ENCODE measurements at places on chromosomes 5 and 9.

GRCh38 chr5:54115735-54116403, 194.5 kb downstream of the ARL15 start:
- no peak for DNase-seq

- DNase-seq, result no peak
These were observed 24.7 kb downstream of the KLF9 start for GRCh38 chr9:70389621-70390266.

- DNase-seq, result no peak
These were observed 2.0 kb upstream of the MEIKIN start for GRCh38 chr5:131947445-131947844.

DNA sequence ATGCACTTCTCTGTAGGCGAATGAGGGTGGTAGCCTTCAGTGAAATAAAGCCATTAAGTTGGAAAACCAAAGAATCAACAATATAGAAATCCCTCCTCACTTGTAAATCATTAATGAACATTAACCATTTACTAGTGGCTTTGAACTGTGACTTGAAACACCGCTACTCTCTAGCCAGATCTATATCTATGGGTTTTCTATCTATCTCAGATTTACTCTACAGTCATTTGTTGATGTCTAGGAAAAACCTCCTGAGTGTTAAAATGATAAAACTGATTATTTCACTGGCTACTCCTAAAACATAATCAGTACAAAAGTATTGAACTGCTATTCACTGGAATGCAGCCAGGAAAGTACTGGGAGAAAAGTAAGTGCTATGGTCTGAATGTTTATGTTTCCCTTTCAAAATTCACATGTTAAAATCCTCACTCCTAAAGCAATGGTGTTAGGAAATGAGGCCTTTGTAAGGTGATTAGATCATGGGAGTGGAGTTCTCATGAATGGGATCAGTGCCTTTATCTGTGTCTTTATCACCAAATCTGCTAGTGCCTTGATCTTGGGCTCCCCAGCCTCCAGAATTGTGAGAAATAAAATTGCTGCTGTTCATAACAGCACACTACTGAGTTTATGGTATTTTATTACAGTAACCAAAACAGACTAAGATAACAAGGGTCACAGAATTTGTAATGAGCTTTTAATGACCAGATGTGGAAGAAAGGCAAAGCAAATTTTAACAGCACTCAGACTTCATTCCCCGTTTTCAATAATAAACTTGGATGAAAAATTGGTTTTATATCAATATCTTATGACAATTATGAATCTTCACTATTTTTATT, 8.6 kb upstream of the OXCT1 start:
- DNase-seq, result no peak

GRCh38 chr5:97065475-97065874, 76.9 kb downstream of the LIX1 start:
- no peak for DNase-seq

GRCh38 chr5:75016896-75017295, 35.5 kb downstream of the GCNT4 start:
- no peak for DNase-seq

GRCh38 chr9:101907466-101907865, 169.0 kb upstream of the GRIN3A start:
- DNase-seq, result no peak

GRCh38 chr9:112757282-112757883, 6.8 kb downstream of the SNX30 start:
- no peak for DNase-seq

- DNase-seq, result no peak
These were observed 14.5 kb upstream of the SRP19 start for GRCh38 chr5:112846556-112846955.

- DNase-seq, result no peak
These were observed 40.1 kb upstream of the KIAA1958 start for GRCh38 chr9:112446526-112446925.

DNA sequence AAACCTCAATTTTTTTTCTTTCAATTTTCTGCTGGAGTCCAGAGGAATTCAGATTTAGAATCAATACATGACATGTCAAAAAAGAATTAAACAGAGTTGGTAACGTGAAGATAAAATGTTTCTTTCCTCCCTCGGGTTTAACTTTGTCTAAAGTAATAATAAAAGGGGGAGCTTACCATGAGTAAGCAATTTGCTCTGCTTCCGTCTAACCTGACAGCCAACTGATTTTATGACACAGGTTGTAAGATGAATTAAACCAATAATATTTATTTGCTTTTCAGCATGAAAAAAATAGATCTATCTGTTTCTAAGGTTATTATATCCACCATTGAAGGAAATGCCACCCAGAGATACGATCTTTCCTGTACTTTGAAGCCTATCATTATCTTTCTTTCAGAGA, 352.6 kb downstream of the OSTF1 start:
- DNase-seq, result no peak

GRCh38 chr9:37528652-37529471, 43.1 kb downstream of the POLR1E start:
- no peak for DNase-seq

GRCh38 chr5:107971846-107972245, 301.1 kb upstream of the EFNA5 start:
- DNase-seq, result no peak

- no peak for DNase-seq
These were observed 9.4 kb downstream of the NR6A1 start for GRCh38 chr9:124761710-124762109.

GRCh38 chr9:13529321-13530104, 250.0 kb upstream of the MPDZ start:
- no peak for DNase-seq

DNA sequence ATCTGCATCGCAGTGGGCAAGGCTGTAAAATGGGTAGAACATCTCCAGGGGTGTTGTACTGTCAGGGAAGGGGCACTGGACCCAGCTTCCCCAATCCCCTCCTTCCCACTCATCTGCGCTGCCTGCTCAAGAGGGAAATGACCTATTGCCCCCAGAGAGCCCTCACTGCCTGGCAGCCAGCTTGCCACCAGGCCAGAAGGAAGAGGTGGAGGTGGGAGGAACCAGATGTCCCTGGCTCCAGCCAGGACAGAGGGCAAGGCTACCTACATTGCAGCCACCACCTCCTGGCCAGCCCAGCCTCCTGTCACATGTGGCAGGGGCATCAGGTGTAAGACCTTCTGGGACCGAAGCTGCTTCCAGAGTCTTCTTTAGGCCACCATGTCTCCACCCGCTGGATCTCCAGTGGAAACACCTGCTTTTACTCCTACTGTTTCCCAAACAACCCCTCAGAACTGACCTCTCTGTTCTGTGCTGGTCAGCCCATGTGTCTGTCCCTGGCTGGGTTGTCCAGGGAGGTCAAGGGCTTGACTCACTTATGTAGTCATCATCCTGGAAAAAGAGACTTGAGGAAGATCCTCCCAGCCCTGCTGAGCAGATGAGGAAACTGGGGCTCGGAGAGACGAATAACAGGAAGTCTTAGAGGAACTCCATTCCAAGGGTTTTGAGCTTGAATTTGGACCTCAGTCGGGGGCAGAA, 42.3 kb downstream of the JADE2 start:
- DNase-seq, result no peak
